Regular cardiac myocyte (primary cell): ENCODE measurements at places on chromosomes 1 and 21. TPM values are rescaled to one million over a fixed set of nuclear protein-coding genes. Genes with fewer than 3 reads are reported as not detected.

C1orf146 gene
- not detected in 2 replicates for total RNA-seq

SPRR2B gene
- not detected in 2 replicates for total RNA-seq

NR1I3 gene
- total RNA-seq: not detected in 2 replicates

C8A gene
- total RNA-seq: not detected in 2 replicates

NTMT2 gene
- total RNA-seq: not detected in 2 replicates

ALPL gene
- 4.8 and 13.2 TPM in 2 replicates for total RNA-seq

CYP4Z1 gene
- total RNA-seq: not detected in 2 replicates
